Activated CD4-positive, alpha-beta T cell treated with anti-CD3 and anti-CD28 coated beads, Interleukin-2, amount 50 U/mL, for 1 hour (primary cell): ENCODE measurements at places on chromosomes 3 and 15.

GRCh38 chr3:61117045-61117898 is 134.0 kb downstream of the FHIT start:
- DNase-seq, result no peak

- no peak for DNase-seq
Measured at GRCh38 chr15:50883903-50884302, 24.6 kb upstream of the AP4E1 start.

DNA sequence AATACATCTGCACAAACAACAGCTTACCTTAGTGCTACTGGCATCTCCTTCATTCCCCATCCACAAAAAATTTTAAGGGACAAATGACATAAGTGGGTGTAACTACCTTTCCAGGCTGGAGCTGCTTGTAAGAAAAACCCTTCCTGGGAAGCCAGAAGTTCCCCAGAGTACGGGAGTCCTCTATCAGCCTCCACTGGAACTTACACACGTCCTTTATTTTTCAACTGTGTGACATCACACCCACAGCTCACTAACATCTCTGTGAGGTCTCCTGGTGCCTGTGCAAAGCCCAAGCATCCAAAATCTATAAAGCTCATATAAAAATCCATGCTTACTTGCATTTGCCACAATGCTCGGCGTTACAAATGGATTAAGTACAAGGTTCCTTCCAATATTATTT is 27.6 kb downstream of the LRIG1 start:
- no peak for DNase-seq

DNA sequence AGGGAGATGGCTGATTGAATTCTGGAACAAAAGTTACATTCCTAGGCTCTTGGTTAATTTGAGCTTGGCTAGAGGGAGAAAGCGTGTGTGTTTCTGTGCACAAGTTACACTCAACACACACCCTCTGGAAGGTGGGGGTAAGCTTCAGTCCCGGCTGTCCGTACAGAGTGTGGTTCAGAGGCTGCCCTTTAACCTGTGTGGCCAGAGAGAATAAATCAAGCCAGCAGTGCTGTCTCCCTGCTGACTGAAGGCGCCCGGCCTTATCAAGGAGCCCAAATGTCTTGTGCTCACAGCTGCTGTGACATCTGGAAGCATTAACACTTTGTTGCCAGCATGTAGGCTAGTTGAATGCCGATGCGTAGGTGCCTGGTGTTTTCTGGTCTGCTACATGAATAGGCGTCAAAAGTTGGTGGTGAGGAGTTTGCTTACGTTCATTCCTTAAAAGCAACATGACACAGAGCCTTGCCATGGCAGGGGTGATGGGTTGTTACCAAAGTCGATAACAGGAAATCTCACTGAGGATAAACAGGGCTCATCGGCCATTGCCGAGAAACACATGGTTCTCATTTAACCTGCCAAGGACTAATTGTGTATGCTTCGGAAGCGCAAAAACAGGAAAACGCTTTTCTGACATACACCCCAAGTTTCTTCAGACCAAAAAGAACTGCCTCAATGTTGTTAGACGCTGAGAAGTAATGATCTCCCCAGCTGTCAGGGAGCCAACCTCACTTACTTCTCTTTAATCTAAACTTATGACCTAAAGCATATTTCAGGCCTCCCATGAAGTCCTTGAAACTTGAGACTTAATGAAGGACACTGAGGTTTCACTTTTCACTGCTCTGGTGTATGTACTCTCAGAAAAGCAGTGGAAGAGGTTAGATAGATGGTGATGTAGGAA is 95.8 kb upstream of the CTDSPL start:
- no peak for DNase-seq

- DNase-seq, result no peak
Measured at GRCh38 chr15:47803767-47804166, 86.5 kb downstream of the SEMA6D start.

DNA sequence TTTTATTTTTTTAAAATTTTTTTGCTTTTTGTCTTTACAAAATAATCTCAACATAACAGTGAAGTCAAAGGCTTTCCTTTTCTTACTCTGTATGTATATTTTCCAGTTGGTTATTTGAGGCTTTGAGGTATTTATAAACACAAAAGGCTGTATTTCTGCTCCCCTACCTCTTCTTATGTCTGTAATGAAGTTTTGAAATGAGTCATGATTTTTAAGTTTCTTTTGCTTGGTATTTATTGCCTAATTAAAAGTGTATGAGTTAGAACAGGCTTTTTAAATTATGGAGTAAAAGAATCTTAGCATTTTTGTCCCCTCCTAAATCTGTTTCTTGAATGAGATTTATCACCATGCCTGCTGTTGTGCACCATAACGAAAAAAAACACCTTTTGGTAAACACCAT is 66.0 kb downstream of the DCUN1D1 start:
- DNase-seq, result no peak

GRCh38 chr3:27570421-27571106 is 86.4 kb upstream of the SLC4A7 start:
- DNase-seq, result no peak
